ENCODE measurements at places on chromosomes 7 and 10. TPM values are rescaled to one million over a fixed set of nuclear protein-coding genes. Genes with fewer than 3 reads are reported as not detected.

The LLCFC1 gene
- total RNA-seq, result not detected

The PRKG1 gene
- 19.0 TPM for total RNA-seq

The NKX1-2 gene
- not detected for total RNA-seq

DNA sequence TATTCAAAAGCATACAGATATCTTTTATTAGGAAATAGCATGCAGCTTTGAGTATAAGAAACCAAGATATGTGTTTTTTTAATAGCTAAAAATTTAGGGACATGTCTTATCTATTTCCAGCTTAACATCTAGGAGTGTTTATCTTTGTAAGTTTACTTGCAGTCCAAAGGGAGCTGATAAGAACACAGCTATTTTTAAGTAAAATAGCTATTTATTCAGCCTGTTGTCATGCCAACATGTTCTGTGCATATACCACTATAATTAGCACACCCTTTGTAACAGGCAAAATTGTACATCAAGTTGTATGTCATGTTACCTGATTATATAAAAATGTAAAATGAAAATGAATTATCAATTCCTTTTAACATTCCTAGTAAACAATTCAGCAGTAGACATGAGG is 29.6 kb downstream of the FAM133B start:
- peak; percentile 48 for DNase-seq

DNA sequence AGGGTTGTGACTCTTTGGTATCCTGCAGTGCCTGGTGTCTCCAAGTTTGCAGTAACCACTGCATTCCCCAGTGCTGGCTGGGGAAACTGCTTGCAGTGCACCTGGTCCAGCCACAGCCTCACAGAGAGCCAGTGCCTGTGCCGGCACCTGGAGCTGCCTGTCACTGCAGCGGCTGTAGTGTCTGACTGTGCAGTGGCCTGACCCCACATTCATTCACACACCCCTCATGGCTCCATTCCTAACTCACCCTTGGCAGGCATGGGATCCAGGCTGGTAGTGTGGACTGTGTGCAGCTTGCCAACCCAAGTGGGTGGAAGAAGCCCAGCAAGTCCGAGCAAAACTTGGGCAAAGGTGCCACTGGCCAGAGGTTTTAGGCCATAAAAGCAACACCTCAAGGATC is 3.7 kb upstream of the CYP3A43 start:
- DNase-seq, result no peak

- no peak for DNase-seq
These were observed 48.3 kb upstream of the MYL10 start for GRCh38 chr7:101677391-101677790.

GRCh38 chr10:71483885-71484751 is 87.4 kb downstream of the CDH23 start:
- no peak for DNase-seq

GRCh38 chr10:124637746-124638145 is 106.4 kb downstream of the FAM53B start:
- DNase-seq, result no peak

DNA sequence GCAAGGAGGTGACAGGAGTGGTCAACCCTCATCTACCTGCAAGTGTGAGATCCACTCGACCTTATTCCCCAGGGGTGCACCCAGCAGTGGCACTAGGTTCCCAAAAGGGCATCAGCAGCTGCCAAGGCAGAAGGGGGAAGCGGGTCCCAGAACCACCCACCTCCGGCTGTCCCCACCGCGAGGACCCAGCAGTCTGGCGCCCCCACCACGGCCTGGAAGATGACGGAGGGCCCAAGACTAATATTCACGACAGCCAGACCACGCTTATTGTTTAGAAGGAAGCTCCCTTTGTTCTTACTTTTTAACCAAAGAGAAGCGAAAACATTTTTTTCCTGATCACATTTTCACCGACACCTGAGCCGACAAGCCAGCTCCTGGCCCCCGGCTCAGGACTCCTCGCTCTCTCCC is 3.6 kb upstream of the EVX1 start:
- DNase-seq, result no peak

DNA sequence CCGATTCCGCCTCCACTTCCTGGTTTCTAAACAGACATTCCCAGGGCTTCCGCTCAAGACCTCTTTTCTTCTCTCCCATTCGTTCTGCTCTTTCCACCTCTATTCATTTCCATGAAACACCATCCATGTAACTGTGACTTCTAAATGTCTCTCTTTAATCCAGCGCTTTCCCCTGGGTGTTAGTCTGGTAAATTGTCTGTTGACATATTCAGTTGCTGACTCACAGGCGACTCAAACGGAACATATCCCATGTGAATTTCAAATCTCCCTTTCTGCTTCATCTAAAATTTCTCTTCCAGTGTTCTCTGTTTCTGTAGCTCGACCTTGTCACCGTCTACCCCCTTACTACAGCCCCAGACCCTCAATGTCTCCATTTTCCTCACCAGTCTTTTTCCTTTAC is 119.1 kb downstream of the PFKFB3 start:
- peak; percentile 41 for DNase-seq

- DNase-seq, result peak; percentile 47
These were observed 4.8 kb downstream of the ECHDC3 start for GRCh38 chr10:11746883-11747539.

GRCh38 chr10:125147971-125148439 is 12.4 kb downstream of the CTBP2 start:
- peak; percentile 83 for DNase-seq

- no peak for DNase-seq
These were observed at the start of gene ZNF727 for GRCh38 chr7:64045301-64046040. Gene ZNF727, plus strand, starts transcription at chr7:64045434. Its CDS starts 188 bp downstream, at chr7:64045622.

Measured in fibroblast of villous mesenchyme (primary cell).